CD4-positive, alpha-beta T cell treated with Interleukin-12 subunit alpha and Interleukin-12 subunit beta, for 1 hour (primary cell): ENCODE measurements at places on chromosomes 16 and 17.

DNA sequence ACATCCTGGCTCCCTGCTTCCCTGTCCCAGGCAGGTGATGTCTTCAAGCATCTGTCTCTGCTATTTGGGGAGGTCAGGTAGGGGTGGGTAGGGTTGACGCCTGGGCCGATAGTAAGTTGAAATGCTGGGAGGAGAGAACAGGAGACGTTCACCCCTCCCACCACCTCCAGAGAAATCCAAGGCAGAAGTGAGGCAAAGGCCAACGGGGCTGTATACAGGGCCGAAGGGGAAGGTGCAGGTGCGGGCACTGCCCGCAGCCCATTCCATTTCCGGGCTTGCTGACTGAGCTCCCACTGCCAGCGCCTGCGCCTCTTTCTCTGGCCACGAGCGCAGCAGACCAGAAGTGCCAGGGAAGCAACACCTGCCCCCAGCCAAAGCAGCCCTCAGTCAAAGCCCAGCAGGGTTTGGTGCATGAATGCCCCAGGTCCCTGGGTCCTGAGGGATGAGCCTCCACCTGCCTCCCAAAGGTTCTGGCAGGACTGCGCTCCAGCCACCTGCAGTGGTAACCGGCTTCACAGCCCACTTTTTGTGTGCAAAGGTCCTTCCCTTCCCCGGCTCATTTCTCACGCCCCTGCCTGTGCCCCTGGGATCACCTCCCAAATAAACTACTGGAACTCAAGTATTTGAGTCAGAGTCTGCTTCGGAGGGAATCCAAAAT is 127.6 kb upstream of the TNRC6C start:
- no peak for DNase-seq

DNA sequence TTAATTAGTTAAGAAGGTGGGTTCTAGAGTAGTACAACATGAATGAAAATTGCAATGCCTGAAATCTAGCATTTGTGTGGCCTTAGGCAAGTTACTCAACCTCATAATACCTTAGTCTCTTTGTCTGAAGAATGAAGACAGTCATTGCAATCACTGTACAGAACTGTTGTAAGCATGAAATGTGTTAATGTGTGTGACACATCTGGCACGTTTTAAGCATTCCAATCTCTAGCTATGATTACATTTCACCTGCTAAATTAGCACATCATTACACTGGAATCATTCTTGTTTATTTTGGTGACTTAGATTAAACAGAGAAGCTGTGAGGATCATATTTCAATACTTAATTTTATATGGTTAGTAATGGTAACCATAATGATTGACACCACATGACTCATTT is 629.7 kb upstream of the KIF2B start:
- DNase-seq, result no peak

- DNase-seq, result no peak
Observed at GRCh38 chr17:279776-280175, 72.8 kb downstream of the RPH3AL start.

DNA sequence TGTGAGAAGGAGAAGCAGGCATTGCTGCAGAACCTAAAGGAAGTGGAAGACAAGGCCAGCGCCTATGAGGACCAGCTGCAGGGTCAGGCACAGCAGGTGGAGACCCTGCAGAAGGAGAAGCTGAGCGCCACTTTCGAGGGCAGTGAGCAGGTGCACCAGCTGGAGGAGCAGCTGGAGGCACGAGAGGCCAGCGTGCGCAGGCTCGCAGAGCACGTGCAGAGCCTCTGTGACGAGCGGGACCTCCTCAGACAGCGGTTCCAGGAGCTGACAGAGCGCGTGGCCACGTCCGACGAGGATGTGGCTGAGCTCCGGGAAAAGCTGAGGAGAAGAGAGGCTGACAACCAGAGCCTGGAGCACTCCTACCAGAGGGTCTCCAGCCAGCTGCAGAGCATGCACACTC is 41.5 kb downstream of the PLD6 start:
- no peak for DNase-seq

DNA sequence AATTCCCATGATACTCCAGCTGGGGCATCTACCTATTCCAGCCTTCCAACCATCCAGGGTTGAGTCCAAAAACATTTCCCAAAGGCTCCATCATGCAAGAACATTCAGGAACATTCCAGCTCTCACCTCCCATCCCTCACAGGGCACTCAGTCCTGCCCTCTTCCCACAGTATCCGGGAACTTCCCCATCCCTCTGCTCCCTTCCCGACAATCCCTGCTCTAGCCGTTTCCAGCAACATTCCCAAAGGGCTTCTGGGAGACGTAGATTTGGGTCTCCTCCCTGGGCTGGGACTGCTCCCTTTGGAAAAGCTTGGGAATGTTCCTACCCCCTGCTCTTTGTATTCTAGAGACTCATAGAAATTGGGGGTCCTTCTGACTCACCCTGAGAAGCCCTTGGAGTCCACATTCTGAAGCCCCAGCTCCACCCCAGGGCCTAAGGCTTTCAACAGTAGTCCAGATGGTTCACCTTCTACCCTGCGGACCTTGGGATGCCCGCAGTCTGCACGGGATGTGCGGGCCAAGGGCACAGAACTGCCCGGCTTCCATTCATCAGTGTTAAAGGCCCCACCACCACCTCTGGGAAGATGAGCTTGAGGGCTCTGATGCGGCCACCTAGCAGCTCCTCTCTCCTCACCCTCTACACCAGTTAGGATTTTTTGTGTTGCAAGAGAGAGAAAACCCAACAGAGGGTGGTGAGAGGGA is 25.4 kb downstream of the NGFR start:
- DNase-seq, result no peak

DNA sequence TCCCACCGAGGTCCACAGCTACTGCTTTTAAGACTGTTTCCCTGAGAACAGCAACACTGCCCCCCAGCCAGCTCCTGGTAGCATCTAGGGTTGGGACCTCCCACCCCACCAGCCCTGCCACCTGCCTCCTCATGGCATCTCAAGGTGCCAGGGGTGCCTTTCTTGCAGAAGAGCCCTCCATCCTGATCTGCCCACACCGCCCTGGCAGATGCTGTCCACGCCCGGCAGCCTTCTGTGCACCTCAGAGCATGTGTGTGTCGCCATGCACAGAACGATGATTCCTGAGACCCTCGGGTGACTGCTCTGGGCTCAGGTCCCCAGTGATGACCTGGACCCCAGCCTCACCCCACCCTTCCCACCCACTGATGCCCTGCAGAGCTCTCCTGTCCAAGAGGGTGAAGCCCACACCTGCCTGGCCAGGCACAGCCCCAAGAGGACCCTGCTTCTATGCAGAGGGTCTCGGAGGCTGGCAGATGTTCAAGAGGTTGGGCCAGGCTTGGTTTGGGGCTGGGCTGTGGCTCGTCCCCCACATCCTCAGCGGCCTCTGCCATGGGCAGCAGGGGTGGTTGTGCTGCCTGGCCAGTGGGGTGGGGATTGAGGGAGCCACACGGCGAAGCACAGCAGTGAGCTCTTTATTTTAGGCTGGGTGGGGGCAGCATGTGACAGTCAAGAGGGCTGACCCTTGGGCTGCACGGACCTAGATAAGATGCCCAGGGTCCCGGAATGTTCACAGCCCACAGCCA is 5.2 kb upstream of the SPATA2L start:
- no peak for DNase-seq

GRCh38 chr17:60901242-60901641 is 223.6 kb downstream of the BCAS3 start:
- no peak for DNase-seq

GRCh38 chr17:31052187-31052889 is 42.4 kb upstream of the NF1 start:
- DNase-seq, result peak; percentile 11

DNA sequence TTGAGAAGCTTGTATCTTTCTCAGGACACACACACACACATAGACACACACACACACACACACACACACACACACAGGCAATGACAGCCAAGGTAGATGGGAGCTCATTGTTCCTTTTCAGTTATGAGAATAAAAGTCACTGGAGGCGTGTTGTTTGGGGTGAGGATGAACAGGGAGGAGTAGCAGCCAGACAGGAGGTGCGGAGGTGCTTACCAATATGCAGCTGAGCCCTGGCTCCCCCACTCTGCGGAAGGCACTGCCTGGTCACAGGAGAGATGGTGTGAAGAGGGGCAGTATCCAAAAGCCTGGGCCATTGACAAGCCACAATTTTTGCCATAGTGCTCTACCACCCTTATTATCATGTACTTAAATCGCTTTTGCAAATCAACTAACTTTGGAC is 77.4 kb downstream of the CBLN1 start:
- no peak for DNase-seq

DNA sequence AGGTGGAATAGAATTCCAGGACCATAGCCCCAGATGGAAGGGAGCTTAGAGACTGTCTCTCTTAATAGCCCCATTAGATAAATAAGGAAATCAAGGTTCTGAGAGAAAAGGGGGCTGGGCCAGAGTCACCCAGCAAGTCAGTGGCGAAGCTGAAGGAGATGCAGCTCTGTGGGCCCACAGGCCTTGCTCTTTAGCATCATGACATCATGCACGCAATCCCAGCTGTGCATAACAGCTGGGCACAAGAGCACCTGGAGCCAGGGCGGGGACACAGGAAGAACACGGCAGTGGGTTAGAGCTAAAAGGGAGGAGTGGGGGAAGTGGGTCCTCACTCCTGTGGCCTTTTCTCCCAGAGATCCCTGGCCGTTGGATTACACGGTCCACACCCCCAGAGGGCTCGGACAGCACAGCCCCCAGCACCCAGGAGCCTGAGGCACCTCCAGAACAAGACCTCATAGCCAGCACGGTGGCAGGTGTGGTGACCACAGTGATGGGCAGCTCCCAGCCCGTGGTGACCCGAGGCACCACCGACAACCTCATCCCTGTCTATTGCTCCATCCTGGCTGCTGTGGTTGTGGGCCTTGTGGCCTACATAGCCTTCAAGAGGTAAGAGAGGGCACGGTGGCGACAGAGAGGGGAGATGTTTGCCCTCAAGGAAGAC is 15.1 kb downstream of the NGFR start:
- no peak for DNase-seq

DNA sequence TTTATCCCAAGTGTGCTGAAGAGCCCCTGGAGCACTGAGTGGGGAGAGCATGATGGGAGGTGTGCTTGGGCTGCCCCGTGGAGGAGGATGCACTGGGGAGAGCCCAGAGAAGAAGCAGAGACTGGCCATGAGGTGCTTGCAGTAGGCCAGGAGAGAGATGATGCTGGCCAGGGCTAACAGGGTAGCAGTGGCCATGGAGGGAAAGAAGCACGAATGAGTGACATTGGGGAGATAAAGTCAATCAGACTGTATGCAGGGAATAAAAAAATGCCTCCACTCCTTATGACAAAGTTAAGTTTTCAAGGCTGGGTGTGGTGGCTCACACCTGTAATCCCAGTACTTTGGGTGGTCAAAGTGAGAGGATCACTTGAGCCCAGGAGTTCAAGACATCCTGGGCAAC is 5.4 kb upstream of the TMEM220 start:
- DNase-seq, result no peak

DNA sequence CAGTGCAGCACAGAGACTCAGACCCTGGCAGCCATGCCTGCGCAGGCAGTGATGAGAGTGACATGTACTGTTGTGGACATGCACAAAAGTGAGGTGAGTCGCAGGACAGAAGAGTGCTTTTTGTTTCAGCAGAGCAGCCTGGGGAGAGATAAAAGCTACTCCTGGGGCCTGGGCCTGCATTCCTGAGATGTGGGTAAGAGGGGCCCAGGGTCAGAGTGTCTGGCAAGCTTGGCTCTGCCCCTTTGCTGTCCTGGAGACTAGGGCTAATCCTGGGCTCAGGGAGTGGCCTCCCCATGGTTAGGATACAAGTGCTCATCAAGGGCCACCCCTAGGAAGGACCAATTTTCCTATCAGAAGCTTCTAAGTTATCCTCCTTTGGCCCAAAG is 4.8 kb upstream of the ERBB2 start:
- DNase-seq, result no peak

- DNase-seq, result no peak
Observed at GRCh38 chr16:83418565-83418964, 389.2 kb upstream of the HSBP1 start.

GRCh38 chr17:76383546-76384221 is 725 bp upstream of the SPHK1 start:
- peak; percentile 47 for DNase-seq

DNA sequence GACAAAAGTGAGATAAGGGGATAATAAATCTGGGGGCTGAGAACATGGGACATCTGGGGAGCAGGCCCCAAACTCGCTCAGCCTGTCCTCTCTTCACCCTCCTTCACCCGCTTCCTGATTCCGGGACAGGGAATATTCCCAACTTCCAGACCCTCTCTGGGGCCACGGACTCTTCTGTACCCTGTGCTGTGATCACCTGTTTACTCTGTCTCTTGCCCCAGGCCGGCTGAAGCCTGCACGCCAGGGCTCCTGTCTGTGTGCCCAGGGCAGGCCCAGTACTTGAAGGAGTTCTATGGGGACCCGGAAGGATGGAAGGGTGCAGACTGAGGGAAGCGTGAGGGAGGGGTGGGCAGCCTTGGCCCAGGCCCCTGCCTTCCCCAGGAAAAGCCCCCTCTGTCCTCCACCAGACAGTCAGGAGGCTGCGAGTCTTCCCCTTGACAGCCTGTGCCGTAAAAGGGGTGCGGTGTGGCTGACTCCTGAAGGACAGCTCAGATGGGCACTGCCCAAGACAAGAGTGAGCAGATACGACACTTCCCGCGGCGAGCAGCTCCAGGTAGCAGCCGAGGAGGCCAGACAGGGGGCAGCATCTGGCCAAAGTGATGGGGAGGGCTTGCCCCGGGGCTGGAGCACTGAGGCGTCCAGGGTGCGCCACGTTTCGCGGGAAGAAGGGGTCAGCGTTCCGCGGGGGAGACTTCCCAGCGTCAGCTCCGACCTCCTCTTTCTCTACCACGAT is 1.0 kb upstream of the CCNF start:
- DNase-seq, result no peak

GRCh38 chr16:66487580-66488275 is 60.6 kb downstream of the BEAN1 start:
- DNase-seq, result no peak

DNA sequence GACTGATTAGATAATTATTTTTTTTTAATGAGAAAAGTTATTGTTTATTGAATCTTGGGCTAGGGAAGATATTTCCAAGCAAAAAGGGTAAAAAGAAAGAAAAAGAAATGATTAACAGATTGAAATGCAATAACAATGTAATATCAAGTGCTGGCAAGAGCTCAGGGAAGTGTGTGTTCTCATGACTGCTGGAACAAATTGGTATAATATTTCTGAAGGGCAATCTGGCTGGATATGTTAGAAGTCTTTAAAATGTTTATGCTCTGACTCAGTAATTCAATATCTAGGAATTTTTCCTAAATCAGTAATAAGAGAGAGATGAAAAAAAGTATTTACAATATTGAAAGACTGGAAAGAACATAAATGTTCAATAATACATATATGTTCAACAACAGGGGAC is 7.6 kb upstream of the ZNF624 start:
- no peak for DNase-seq

- DNase-seq, result no peak
Observed at GRCh38 chr17:40470932-40471828, 27.9 kb downstream of the IGFBP4 start.

DNA sequence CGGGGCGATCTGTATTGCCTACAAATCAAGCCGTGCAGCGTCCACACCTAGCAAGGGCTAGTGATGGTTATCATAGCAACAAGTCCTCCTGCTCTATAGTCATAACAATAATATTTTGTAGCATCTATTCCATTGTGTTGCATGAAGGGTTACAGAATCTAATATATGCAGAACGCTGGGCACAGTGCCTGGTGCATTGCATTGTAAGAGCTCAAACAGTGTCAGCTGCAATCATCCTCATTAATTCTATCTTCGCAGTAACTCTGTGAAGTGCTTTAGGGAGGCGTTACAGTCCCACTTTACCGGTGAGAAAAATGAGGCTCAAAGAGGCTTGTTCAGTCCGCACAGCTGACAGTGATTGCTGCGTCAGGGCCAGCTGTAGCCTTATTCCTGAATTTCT is 149.4 kb downstream of the RBFOX1 start:
- DNase-seq, result no peak

GRCh38 chr16:72226136-72226535 is 54.2 kb upstream of the PMFBP1 start:
- no peak for DNase-seq
